NT2/D1 (cell line): ENCODE measurements at places on chromosomes 2 and 18.
A peak's percentile ranks its signal among the peaks of the same experiment; 100 is the strongest.

GRCh38 chr2:17749753-17750438 is 3.7 kb downstream of the SMC6 start:
- DNase-seq, result no peak

- DNase-seq, result no peak
These were observed 277.0 kb downstream of the ICOS start for GRCh38 chr2:204213588-204213987.

GRCh38 chr2:235690809-235691450 is 197.1 kb downstream of the AGAP1 start:
- DNase-seq, result no peak

- DNase-seq, result peak; percentile 36
These were observed 73.7 kb downstream of the GREB1L start for GRCh38 chr18:21315741-21316197.

DNA sequence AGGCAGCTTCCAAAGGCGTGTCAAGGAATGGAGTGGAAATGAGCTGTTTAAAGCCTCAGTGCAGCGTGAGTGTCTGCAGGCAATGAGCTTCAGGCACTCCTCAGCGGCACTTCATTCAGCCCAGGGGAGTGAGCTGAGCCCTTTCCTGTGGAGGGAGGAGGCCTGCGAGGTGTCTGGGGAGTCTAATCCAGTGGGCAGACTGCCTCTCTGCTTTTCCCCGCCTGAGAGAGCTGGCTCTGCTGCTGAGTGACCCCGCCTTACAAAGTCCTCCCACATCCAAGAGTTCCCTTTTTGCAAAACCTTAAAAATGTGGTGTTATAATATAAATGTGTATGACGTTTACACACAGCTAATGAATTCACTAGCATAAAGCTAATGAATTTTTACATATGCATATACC is 7.0 kb upstream of the LDLRAD4 start:
- no peak for DNase-seq

DNA sequence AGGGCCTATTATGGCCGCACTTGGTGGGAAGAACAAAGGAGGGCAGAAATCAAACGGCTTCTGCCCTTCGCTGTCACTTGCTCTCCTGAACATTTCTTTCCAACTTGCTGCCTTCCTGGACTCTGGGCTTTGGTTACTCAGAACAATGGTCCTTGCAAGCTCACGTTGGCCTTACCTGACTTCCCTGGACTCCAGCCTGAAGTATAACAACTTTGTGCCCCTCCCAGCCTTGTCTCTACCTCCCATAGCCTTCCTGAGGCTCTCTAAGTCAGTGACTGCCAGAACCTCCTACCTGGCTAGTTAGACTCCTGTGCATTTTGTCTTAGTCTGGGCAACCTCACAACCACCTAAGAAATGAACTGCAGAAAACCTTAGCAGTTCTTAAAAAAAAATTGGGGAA is 30.2 kb upstream of the ITPRID2 start:
- DNase-seq, result no peak

GRCh38 chr18:48622911-48623431 is 84.1 kb downstream of the CTIF start:
- no peak for DNase-seq

DNA sequence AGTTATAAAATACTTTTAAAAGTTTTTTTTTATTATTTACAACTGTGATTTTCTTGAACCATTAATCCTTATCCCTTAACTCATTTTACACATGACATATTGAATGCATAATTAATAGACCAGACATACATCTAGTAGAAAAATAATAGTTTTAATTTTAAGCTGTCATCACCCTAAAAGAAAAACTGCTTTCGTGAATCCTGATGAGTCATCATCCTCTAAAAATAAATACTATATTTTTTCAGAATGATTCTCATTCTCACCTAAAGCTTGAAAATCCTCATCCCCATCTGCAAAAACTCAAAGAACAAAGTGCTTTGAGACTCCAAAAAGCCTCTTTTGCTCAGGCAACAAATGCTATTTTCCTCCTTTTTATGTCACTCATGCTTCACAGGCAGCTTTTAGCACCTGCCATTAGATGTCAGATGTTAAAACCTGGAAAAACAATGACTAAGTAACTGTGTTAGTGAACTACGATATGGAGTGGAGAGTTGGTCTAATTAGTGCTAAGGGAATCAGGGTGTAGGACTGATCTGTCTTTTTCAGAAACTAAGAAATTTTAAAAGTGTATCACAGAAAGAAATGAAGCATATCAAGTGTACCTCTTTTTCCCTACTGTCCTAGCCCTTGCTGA is 297.6 kb downstream of the TMX3 start:
- no peak for DNase-seq

GRCh38 chr18:63457977-63458376 is 18.8 kb upstream of the SERPINB5 start:
- no peak for DNase-seq

GRCh38 chr2:138112536-138112935 is 148.3 kb downstream of the HNMT start:
- DNase-seq, result no peak

- DNase-seq, result no peak
These were observed 112.2 kb upstream of the NABP1 start for GRCh38 chr2:191565647-191566198.

- DNase-seq, result no peak
These were observed 296.0 kb upstream of the MGAT5 start for GRCh38 chr2:133957724-133958480.

DNA sequence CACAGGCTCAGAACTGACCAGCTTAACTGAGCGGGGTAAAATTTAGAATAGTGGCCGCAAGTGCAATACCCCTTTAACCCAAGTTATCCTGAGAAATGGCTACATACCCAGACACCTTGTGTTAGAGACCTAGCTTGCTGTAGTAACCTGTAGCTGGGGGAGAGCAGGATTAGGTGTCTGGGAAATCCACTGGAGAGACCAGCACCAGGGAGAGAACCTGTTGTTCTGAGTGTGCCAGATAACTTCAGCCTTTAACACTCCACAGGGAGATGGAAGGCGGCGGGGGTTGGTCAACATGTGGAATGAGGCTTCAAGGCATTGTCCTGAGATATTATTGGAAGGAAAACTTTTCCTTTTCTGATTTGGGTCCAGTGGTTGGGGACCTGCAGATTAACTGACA is 356.0 kb downstream of the PTPRM start:
- no peak for DNase-seq

DNA sequence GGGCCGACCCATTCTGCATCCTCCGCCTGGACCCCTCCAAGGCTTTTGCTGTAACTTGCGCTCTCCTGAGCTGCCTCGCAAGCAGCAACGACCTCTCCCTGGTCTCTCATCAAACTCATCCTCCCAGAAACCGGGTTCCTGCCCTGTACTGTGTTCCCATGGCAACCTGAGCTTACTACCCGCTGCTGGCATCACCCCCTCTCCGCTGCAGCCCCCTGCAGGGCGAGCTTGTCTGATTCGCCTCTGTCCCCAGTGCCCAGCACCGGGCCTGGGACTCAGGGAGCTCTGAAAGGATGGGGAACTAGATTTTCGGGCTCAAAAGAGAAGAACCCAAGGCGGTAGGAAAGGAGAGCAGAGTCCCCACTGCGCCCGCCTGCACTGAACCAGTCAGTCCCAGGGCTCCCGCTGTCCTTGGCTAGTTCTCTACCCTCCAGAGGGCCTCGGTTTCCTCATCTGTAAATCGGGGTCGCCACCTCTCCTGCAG is 463 bp downstream of the HS1BP3 start:
- no peak for DNase-seq

- DNase-seq, result no peak
These were observed 60.4 kb upstream of the TNP1 start for GRCh38 chr2:216920143-216920876.

GRCh38 chr2:215120401-215120800 is 18.0 kb downstream of the ABCA12 start:
- no peak for DNase-seq

DNA sequence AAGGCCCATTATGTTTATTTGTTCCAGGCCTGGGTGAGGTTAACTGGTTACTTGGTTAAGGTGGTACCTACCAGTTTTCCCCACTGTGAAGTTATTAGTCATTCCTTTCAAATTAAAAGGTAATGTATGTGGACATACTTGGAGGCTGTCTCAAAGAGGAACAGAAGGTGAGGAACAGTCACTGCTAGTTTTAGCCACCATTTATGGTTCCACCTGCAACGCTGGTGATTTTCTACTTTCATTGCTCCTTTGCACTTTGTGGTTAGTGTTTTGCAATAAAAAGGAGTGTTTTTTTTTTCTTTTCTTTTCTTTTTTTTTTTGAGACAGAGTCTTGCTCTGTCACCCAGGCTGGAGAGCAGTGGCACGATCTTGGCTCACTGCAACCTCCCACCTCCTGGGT is 6.1 kb upstream of the ST6GAL2 start:
- DNase-seq, result no peak

- DNase-seq, result no peak
These were observed 1.5 kb downstream of the MTHFD2 start for GRCh38 chr2:74199871-74200305.

DNA sequence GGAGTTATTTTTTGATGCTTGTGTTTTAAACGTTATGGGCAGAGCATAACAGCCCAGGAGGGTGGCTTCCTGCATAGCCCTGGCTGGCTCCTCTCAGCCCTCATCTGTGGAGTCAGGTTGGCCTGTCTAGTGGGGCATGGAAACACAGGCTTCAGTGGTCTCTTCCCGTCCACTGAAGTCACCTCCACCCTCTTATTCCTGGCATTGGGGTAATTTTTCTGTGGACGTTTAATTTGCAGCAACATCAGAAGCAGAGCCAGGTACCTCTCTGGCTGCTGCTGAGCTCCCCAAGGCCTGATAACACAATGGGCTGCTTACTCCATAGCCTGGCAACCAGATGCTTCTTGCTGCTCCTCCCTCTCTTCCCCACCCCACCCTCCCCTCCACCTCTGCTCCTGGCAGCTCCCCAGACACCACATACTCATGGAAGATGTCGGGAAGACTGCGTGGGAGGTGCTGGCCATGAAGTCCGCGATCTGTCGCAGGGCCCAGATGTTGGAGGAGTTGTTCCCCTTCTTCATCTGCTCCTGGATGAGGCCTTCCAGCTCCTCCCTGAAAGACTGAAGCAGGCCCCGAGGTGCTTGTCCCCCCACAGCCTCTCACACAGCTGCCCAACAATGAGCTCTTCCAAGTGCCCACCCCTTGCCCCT is 64.0 kb downstream of the ADD2 start:
- DNase-seq, result no peak

DNA sequence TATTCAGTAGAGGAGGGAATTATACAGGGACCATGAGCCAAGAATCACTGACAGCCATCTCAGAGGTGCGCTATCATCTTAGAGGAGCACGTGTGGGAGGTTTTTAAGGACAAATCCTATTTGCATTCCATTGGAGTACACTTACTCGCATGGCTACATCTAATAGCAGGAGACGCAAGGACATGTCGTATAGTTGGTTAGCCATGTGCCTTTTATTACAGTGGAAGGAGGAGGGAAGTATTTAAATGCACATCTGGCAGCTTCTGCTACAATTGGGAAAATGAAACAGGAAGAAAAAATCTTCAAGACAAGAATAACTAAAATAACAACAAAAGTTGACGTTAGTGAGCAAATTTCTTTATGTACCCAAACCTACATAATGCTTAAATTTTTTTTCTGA is 86.5 kb upstream of the UGP2 start:
- no peak for DNase-seq

DNA sequence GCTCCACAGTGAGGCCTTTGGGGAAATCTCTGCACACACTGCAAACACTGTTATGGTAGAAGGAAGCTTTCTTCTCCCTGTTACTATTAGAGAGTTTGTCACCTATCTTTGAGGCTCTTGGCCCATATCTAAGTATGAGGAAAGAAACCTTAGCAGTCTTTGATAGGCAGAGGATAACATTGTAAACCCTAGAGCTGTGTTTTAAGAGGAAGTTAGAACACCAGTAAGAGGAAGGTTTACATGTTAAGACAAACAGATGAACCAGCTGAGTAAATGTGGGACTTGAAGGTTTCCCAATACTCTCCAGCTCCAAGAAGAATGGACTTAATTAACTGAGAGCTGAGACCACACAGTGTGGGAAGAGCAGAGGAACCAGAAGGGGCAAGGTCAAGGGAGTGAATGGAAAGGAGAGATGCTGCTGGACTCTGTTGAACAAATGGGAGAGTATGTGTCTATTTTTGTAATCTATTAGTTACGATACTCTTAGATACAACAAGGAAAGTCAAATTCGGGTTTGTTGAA is 257.0 kb downstream of the DPP10 start:
- no peak for DNase-seq

GRCh38 chr18:48028696-48029095 is 98.2 kb upstream of the SMAD2 start:
- DNase-seq, result no peak

GRCh38 chr2:68643011-68643873 is at the start of gene PROKR1:
Gene PROKR1, plus strand, starts transcription at chr2:68643579. Its CDS starts 2,243 bp downstream, at chr2:68645822.
- DNase-seq, result peak; percentile 44

DNA sequence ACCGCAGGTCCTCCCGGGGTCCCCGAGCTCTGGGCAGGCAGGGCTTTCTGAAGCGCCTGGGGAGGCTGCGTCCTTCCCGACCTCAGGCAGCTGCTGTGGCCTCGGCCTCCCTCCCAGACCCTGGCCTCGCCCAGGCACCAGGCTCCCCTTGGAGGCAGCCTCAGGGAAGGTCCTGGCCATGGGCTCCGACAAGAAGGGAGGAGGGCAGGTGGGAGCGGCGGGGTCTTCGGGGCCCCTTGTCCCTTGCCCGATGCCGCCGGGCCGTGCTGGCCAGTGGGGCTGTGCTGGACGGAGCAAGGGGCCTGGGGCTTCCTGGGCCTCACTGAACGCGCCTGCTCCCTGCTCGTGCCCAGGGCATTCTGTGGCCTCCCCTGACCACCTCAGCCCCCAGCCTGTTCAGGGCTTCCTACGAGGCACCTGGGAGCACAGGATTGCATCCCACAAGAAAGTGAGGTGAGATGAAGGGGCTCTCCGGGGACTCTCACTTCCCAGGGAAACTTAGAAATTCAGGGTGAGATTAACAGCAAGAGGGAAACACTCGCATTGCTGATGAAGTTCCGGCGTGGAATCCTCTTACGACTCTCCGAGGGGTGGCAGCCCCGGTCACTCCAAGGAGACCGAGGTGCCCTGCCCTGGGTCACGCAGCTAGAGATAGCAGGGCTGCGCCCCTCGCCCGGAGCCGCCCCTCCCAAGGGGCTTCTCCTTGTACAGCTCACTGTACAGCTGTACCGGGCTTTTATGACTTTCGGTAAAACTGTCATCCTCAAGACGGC is 778 bp downstream of the MFSD2B start:
- DNase-seq, result no peak

DNA sequence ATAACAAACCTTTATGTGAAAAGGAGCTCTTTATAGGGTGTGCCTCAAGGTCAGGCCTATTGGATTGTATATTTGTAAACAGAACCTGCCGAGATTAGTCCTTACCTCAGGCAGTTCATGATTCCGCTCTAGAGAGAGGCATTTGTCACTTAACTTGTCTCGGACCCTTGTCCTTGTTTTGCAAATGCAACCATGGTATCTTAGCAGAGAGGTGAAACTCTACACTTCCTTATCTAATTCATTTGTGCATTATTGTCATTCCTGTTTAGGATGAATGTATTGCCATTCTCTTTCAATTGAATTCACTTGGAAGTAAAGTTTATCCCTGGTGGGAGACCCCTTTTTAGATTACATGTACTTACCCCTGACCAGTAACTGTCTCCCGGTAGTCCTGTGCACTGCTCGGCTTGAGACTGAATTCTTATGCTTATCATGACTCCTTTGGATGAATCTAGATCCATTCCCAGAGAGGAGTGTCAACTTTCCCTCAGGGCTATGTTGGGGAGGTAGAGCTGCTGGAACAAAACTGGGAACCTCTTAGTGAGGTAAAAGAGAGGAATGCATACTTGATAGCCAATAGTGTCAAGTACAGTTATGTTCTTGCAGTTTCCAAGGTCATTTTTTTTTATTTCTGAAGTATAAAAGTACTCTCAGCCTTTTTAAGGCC is 46.6 kb downstream of the SGPP2 start:
- peak; percentile 69 for DNase-seq
